Skeletal muscle tissue (tissue), 5 donors: ENCODE measurements at places on chromosomes 7 and 10. TPM values are rescaled to one million over a fixed set of nuclear protein-coding genes. Genes with fewer than 3 reads are reported as not detected.

The PTF1A gene
- not detected for total RNA-seq

The GALNT17 gene
- total RNA-seq, result 24.5 TPM

The HOXA3 gene
- 3.7 TPM for total RNA-seq

The TDRD1 gene
- total RNA-seq, result 0.52 TPM

The OR13A1 gene
- total RNA-seq, result not detected
